ENCODE measurements at places on chromosomes 4 and X.

GRCh38 chrX:6660567-6661264 is 125.8 kb upstream of the VCX3A start:
- H3K36me3 ChIP-seq: no peaks in the 10 kb centered on the region
- no peak for DNase-seq
- H3K27ac ChIP-seq: no peak overlapping the region

- no peaks in the 10 kb centered on the region for H3K27me3 ChIP-seq
- H3K4me1 ChIP-seq: no peaks in the 10 kb centered on the region
- H3K4me3 ChIP-seq: no peak overlapping the region
- H3K36me3 ChIP-seq: no peaks in the 10 kb centered on the region
- DNase-seq: no peak
These were observed 731.9 kb downstream of the STPG2 start for GRCh38 chr4:97411356-97411755.

DNA sequence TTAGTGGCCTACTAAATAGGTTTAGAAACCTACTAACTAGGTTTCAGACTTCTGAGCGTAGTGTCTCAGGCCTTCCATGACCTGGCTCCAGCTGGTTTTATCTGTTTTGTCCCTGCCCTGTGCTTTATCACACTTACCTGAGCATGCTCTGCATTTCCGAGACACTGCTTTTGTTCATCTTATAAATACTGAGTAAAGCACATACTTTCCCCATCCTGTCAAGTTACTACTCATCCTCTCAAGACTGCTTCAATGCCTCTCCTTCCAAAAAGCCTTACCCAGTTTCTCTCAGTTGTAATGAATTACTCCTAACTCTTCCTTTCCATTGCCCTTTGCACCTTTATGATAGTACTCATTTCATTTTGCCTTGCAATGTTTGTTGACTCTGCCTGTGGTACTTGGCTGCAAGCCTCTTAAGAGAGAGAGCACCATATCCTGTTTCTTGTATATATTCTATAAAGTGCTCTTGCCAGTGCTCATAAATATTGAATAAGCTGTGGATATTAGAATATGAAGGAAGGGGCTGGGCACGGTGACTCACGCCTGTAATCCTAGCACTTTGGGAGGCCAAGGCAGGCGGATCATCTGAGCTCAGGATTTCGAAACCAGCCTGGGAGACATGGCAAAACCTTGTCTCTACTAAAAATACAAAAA is 34.4 kb downstream of the SLAIN2 start:
- H3K4me1 ChIP-seq: peaks cover under 1% of the 10 kb centered on the region
- H3K27ac ChIP-seq: no peak overlapping the region
- H3K4me3 ChIP-seq: no peak overlapping the region
- DNase-seq: no peak
- H3K36me3 ChIP-seq: peaks cover 5% of the 10 kb centered on the region

DNA sequence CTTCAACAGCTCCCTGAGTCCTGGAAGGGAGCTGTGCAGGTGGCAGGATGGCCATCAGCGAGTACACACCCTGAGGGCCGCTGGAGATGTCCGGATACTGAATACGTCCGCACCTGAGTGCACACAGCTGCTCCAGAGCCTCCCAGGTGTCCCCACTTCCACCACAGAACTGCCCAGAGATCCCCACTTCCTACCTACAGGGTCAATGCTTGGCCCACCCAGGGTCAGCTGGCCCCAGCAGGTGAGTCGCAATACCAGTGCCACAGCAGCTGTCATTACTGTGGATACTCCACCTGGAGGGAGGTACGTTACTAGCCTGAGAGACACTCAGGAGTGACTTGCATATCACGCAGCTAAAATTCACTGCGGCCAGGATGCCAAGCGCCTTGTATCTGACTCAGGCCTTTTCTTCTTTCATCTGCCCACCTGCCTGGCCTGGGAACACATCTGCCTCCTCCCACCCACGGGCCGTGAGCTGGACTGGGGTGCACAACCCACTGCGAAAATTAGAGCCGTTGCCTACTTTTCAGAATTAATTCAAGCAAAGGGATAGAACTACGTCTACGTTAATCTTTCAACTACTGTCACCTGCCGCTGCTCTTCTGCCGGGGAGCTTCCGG is 9.4 kb downstream of the C4orf50 start:
- H3K4me1 ChIP-seq: no peaks in the 10 kb centered on the region
- DNase-seq: no peak
- H3K4me3 ChIP-seq: no peak overlapping the region
- H3K27me3 ChIP-seq: peaks cover 21% of the 10 kb centered on the region
- H3K27ac ChIP-seq: no peak overlapping the region
- no peaks in the 10 kb centered on the region for H3K36me3 ChIP-seq

GRCh38 chrX:102138064-102138463 is 4.2 kb downstream of the TCEAL6 start:
- peaks cover 18% of the 10 kb centered on the region for H3K27me3 ChIP-seq
- H3K4me1 ChIP-seq: peaks cover 2% of the 10 kb centered on the region
- no peak for DNase-seq
- no peaks in the 10 kb centered on the region for H3K36me3 ChIP-seq
- no peak overlapping the region for H3K27ac ChIP-seq
- H3K4me3 ChIP-seq: no peak overlapping the region

DNA sequence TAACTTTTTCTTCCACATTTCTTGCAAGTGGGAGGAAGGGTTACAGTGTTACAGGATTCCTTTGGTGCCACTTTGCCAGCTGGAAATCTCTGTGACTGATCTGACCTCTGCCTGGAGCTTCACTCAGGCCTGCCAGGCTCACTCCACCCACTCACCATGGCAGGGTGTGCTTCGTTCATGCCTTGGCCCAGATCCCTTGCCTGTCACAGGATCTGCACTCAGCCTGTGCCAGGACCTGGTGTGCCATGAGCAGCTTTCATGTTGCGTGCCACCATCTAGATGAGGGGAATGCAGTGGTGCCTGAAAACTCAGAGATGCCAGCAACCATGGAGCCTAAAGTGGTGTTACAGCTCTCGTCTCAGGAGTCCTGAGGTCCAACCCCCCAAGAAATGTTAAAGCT is 2596.4 kb downstream of the PCDH7 start:
- no peaks in the 10 kb centered on the region for H3K36me3 ChIP-seq
- no peaks in the 10 kb centered on the region for H3K4me1 ChIP-seq
- no peak overlapping the region for H3K4me3 ChIP-seq
- no peak overlapping the region for H3K27ac ChIP-seq
- no peaks in the 10 kb centered on the region for H3K27me3 ChIP-seq

DNA sequence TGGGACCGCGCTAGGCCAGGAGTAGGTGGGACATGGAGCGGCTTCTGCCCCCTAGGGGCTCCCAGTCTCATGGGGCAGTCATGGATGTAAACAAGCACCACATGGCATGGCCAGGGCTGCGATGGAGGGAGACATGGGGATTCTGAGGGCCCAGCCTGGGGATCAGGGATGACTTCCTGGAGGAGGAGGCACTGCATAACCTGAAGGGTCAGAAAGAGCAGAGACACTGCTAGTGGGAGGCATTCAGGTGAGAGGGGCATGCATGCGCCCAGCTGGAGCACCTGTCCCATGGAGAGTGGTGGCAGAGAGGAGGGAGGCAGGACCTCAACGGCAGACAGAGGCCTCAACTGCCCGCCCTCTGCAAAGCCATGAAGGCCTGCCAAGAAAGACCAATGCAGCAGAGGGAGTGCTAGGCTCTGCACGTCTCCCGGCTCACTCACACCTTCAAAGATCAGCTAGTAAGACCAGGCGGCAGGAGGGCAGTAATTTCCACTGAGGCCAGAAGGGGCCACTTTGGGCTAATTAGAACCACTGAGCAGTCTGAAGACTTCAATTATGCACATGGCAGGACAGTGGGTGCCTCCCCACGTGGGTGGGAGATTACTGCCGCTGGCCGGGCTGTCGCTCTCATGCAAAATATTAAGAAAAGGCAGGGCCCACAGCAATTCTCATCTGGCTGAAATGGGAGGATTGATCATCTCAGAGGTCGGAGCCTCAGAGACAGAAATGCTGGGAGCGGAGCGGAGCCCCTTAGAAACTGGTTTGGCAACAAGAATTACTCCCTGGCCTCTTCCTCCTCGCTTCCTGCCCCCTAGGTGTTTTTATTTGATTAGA is 69.6 kb downstream of the PPP2R2C start:
- no peaks in the 10 kb centered on the region for H3K36me3 ChIP-seq
- H3K4me1 ChIP-seq: no peaks in the 10 kb centered on the region
- no peak for DNase-seq
- no peak overlapping the region for H3K27ac ChIP-seq
- H3K4me3 ChIP-seq: no peak overlapping the region

- H3K4me1 ChIP-seq: no peaks in the 10 kb centered on the region
- no peaks in the 10 kb centered on the region for H3K36me3 ChIP-seq
- H3K4me3 ChIP-seq: no peak overlapping the region
- H3K27ac ChIP-seq: no peak overlapping the region
- peaks cover 3% of the 10 kb centered on the region for H3K27me3 ChIP-seq
These were observed 32.3 kb downstream of the GRK4 start for GRCh38 chr4:2995546-2996265.

- no peak overlapping the region for H3K27ac ChIP-seq
- no peaks in the 10 kb centered on the region for H3K4me1 ChIP-seq
- no peak for DNase-seq
- no peak overlapping the region for H3K4me3 ChIP-seq
- H3K27me3 ChIP-seq: no peaks in the 10 kb centered on the region
- H3K36me3 ChIP-seq: no peaks in the 10 kb centered on the region
These were observed 94.7 kb downstream of the LINC00632 start for GRCh38 chrX:140804292-140804691.

DNA sequence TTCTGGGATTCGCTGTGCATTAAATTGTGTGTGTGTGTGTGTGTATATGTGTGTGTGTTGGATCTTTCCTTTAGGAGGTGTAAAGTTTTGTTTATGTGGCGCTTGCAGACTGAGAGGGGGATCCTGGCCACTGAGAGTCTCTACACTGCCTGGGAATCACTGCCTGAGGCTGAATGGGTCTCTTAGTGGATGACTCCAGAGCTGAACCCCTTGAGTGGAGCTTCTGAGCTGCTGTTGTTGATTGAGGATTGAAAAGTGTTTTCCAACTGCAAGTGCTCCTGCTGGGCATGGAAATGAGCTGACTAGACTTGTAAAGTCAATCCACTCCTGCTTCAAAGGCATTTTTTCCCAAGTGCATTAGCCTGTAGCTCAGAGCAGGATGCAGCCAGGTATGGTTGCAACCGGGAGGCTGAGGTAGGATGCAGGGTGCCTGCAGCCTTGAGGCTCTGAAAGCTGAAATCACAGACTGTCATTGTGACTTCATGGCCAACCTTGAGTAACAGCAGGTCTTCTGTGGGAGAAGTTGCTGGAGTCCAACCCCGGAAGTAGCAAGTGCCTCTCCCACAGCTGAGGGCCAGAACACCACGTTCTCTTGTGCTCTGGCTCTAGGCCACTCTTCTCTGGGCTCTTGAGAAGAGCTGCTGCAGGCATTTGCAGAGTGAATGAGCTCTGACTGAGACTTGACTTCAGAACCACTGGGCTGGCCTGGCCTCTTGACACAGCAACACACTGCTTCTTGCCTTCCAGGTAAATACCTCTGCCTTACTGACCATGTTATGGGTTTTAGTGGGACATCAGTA is at the start of gene TBX22:
Gene TBX22, plus strand, starts transcription at position 613 of the 800 bp plus-strand sequence. CDS start 7,517 bp downstream, outside the sequence.
- H3K4me1 ChIP-seq: no peaks in the 10 kb centered on the region
- no peak within 1 kb of the TSS for H3K4me3 ChIP-seq
- no peak within 1 kb of the TSS for H3K27ac ChIP-seq
- no peaks in the 10 kb centered on the region for H3K36me3 ChIP-seq

GRCh38 chrX:50402886-50403285 is 67.7 kb downstream of the DGKK start:
- no peaks in the 10 kb centered on the region for H3K36me3 ChIP-seq
- H3K27ac ChIP-seq: no peak overlapping the region
- no peaks in the 10 kb centered on the region for H3K27me3 ChIP-seq
- H3K4me3 ChIP-seq: no peak overlapping the region

- no peaks in the 10 kb centered on the region for H3K4me1 ChIP-seq
- no peaks in the 10 kb centered on the region for H3K27me3 ChIP-seq
- H3K4me3 ChIP-seq: no peak overlapping the region
- H3K36me3 ChIP-seq: no peaks in the 10 kb centered on the region
- DNase-seq: no peak
These were observed 86.1 kb downstream of the MAGEC1 start for GRCh38 chrX:141989815-141990214.

DNA sequence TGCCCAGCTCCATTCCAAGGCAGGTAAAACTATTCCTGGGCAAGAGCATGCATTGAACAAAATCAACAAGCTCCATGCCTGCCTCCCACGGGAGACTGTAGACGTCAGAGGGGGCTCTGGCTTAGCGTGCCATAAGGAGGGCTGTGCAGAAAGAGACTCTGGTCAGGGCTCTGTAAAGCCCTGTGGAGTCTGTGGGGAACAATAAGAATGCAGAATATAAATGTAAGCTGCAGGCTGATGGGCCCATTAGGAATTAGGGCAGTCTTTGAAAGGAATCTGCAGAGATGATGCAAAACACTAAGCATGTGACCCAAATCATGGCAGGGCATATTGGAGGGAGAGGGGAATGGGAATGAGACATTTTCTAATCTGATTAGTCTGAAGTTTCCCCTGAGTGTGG is 170.3 kb downstream of the EFHC2 start:
- no peaks in the 10 kb centered on the region for H3K4me1 ChIP-seq
- H3K27me3 ChIP-seq: no peaks in the 10 kb centered on the region
- DNase-seq: no peak
- no peak overlapping the region for H3K4me3 ChIP-seq
- peaks cover 9% of the 10 kb centered on the region for H3K36me3 ChIP-seq

DNA sequence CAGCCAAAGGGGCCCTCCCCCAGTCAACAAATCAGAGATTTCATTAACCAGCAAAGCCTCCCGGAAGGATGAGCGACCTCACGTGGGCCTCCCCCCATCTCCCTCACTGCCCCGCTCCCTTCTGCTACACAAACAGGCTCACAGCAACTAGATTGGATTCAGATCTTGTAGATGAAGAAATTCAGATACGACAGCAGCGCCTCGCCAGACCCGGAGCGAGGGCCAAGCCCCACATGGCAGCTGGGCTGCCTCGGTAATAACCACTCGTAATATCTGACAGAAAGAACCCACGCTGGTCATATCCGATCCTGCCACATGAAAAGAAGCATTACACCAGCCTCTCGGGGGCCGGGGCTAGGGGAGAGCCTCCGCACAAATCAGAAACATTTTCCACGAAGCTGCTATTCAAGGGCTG is 581.3 kb downstream of the BCOR start:
- H3K4me1 ChIP-seq: no peaks in the 10 kb centered on the region
- H3K4me3 ChIP-seq: no peak overlapping the region
- H3K27me3 ChIP-seq: no peaks in the 10 kb centered on the region
- DNase-seq: no peak
- H3K36me3 ChIP-seq: no peaks in the 10 kb centered on the region
- no peak overlapping the region for H3K27ac ChIP-seq

GRCh38 chr4:109321232-109321631 is 18.8 kb upstream of the COL25A1 start:
- no peak overlapping the region for H3K4me3 ChIP-seq
- no peaks in the 10 kb centered on the region for H3K4me1 ChIP-seq

DNA sequence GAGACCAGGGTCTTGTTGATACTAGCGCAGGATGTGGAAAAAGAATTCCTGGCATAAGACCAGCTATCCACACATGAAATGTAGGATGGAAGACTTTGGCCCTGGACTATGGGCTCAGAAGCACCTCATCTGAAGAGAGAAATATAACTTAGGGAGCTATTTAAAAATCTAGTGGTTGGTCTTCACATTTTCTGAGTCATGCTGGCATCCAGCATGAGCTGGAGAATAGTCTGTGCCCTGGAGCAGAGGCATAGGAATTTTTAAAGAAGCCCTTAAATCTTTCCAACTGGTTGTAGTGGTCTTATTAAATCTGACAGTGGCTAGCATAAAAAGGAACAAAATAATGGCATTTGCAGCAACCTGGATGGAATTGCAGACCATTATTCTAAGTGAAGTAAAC is 86.3 kb downstream of the SMARCA5 start:
- DNase-seq: no peak
- H3K4me3 ChIP-seq: no peak overlapping the region
- H3K27me3 ChIP-seq: no peaks in the 10 kb centered on the region
- peaks cover 2% of the 10 kb centered on the region for H3K36me3 ChIP-seq
- H3K4me1 ChIP-seq: no peaks in the 10 kb centered on the region
- H3K27ac ChIP-seq: no peak overlapping the region

- no peaks in the 10 kb centered on the region for H3K27me3 ChIP-seq
- no peak for DNase-seq
These were observed 21.9 kb downstream of the SLC9A7 start for GRCh38 chrX:46737041-46737440.

Data from activated CD4-positive, alpha-beta memory T cell treated with anti-CD3 and anti-CD28 coated beads for 36 hours (primary cell).